Heart right ventricle (tissue), 16 donors: ENCODE measurements at places on chromosomes 13 and 19. TPM values are rescaled to one million over a fixed set of nuclear protein-coding genes. Genes with fewer than 3 reads are reported as not detected.

- no peaks in the 10 kb centered on the region for H3K4me1 ChIP-seq
- H3K36me3 ChIP-seq, result no peaks in the 10 kb centered on the region
- no peaks in the 10 kb centered on the region for H3K27me3 ChIP-seq
- H3K27ac ChIP-seq, result no peak overlapping the region
- no peak for DNase-seq
Observed at GRCh38 chr13:59666504-59666903, 497.2 kb downstream of the DIAPH3 start.

DNA sequence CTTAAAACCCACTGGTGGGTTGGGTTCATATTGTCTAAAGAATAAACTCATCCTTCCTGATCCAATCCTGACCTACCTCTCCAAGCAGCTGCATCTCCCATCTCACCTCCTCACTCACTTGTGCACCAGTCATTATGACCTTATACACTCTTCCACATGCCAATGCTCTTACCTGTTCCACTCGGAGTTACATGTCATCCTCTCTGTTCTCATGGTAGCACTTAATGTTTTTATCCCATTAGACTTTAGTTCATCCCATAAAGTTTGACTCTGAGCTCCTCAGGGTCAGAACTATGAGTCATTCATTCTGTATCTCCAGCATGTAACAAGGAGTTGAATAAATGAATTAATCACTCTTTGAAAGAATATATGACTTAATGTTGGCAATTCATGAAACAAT is 330.2 kb downstream of the KLF12 start:
- H3K36me3 ChIP-seq, result no peaks in the 10 kb centered on the region
- no peaks in the 10 kb centered on the region for H3K27me3 ChIP-seq
- H3K4me3 ChIP-seq, result no peak overlapping the region

DNA sequence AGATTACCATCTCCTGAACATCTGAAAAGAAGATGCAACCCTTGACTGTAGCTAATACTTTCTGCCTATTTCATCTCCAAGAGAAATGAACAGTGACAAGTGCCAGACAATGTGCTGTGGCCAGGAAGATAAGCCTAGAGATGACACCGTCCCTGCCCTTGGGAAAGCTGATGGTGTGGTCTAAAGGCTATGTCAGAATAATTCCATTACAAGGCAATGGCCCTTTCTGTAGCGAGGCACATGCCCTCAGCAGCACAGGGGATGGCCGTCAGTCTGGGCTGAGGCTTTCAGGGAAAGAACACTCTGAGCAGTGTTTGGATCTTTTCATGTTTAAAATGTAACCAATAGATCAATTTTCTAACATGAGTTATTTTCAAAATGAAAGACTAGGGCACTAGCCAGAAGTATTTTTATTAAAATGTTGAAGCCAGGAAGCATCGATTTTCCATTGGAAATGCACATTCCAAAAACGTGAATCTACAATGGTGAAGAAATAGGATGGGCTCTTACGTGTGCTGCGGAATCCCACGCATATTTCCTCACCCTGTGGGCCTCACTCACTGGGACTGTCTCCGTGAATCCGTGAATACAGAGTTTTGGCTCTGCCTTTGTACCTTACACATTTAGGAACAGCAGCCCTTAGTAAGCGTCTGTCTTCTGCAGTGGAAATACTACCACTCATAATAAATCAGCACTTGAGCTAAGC is 22.0 kb downstream of the COL4A1 start:
- peaks cover 34% of the 10 kb centered on the region for H3K4me1 ChIP-seq
- H3K36me3 ChIP-seq, result no peaks in the 10 kb centered on the region
- no peaks in the 10 kb centered on the region for H3K27me3 ChIP-seq
- H3K27ac ChIP-seq, result no peak overlapping the region
- H3K4me3 ChIP-seq, result no peak overlapping the region
- DNase-seq, result no peak

DNA sequence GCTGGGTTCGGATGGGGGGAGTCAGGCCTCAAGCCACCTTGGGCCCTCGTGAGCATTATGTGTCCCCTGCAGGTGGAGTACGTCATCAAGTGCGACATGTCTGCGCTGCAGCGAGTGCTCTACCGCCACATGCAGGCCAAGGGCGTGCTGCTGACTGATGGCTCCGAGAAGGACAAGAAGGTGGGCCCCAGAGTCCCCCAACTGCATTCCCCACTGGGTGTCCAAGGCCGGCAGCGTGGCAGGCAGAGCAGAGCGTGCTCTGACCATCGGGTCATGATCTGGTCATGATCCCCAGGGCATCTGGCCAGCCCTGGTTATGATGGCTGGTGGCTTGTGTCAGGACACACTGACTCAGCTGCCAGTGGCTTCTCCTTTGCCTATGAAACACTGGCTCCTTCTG is 63.4 kb downstream of the SMARCA4 start:
- H3K4me3 ChIP-seq, result no peak overlapping the region
- H3K27me3 ChIP-seq, result no peaks in the 10 kb centered on the region
- DNase-seq, result no peak

DNA sequence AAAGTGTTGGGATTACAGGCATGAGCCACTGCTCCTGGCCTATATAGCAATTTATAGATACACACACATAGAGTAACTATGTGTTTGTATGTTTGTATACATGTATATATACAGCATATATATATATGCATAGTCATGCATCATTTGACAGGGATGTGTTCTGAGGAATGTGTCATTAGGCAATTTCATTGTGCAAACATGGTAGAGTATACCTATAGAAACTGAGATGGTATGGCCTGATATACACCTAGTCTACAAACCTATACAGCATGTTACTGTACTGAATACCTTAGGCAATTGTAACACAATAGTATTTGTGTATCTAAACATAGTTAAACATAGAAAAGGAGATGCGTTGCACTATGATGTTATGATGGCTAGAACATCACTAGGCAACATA is 53.0 kb upstream of the PCCA start:
- H3K4me1 ChIP-seq, result no peaks in the 10 kb centered on the region
- H3K27me3 ChIP-seq, result peaks cover 6% of the 10 kb centered on the region
- H3K36me3 ChIP-seq, result no peaks in the 10 kb centered on the region
- H3K4me3 ChIP-seq, result no peak overlapping the region
- no peak overlapping the region for H3K27ac ChIP-seq

GRCh38 chr13:50386541-50387050 is 371.4 kb downstream of the KCNRG start:
- H3K36me3 ChIP-seq, result no peaks in the 10 kb centered on the region
- peak; percentile 34 for DNase-seq
- no peaks in the 10 kb centered on the region for H3K4me1 ChIP-seq
- H3K4me3 ChIP-seq, result no peak overlapping the region
- H3K27me3 ChIP-seq, result no peaks in the 10 kb centered on the region

- no peaks in the 10 kb centered on the region for H3K36me3 ChIP-seq
- no peak overlapping the region for H3K4me3 ChIP-seq
- H3K27ac ChIP-seq, result no peak overlapping the region
- peaks cover 50% of the 10 kb centered on the region for H3K4me1 ChIP-seq
- DNase-seq, result no peak
- H3K27me3 ChIP-seq, result no peaks in the 10 kb centered on the region
Observed at GRCh38 chr19:19388568-19389555, 16.6 kb upstream of the GATAD2A start.

- H3K36me3 ChIP-seq, result peaks cover 8% of the 10 kb centered on the region
- peaks cover 14% of the 10 kb centered on the region for H3K4me1 ChIP-seq
- no peaks in the 10 kb centered on the region for H3K27me3 ChIP-seq
- no peak overlapping the region for H3K27ac ChIP-seq
- no peak for DNase-seq
Observed at GRCh38 chr13:33146843-33147611, 130.8 kb downstream of the KL start.

DNA sequence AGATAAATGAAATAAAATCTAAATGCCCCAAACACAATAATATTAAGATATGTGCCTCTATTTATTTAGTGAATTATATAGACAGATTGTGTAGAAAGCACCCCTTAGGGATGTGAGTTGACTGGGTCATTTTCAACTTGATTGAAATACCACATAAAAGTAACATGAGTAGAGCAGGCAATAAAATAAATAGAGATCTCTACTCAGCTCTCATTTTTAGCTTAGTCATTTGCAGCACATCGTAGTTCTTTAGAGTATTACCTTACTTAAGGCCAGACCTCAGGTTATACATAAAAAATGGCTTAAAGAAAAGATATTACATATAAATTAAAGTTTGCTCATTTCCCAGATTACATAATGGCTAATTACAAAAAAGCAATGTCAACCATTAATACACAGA is 1525.6 kb upstream of the PRR20A start:
- H3K36me3 ChIP-seq, result no peaks in the 10 kb centered on the region
- no peaks in the 10 kb centered on the region for H3K4me1 ChIP-seq
- no peak overlapping the region for H3K27ac ChIP-seq
- no peak for DNase-seq
- H3K27me3 ChIP-seq, result no peaks in the 10 kb centered on the region
- H3K4me3 ChIP-seq, result no peak overlapping the region

GRCh38 chr13:40697711-40698110 is 31.3 kb upstream of the FOXO1 start:
- H3K27ac ChIP-seq, result no peak overlapping the region
- H3K4me3 ChIP-seq, result no peak overlapping the region
- H3K4me1 ChIP-seq, result no peaks in the 10 kb centered on the region
- H3K36me3 ChIP-seq, result no peaks in the 10 kb centered on the region
- DNase-seq, result no peak

GRCh38 chr13:82947191-82947621 is 935.1 kb downstream of the SLITRK1 start:
- H3K4me1 ChIP-seq, result no peaks in the 10 kb centered on the region
- H3K36me3 ChIP-seq, result no peaks in the 10 kb centered on the region
- no peak overlapping the region for H3K4me3 ChIP-seq
- no peak for DNase-seq
- no peaks in the 10 kb centered on the region for H3K27me3 ChIP-seq
- no peak overlapping the region for H3K27ac ChIP-seq

- no peak overlapping the region for H3K4me3 ChIP-seq
- no peak for DNase-seq
- no peaks in the 10 kb centered on the region for H3K36me3 ChIP-seq
- H3K4me1 ChIP-seq, result no peaks in the 10 kb centered on the region
- peaks cover 19% of the 10 kb centered on the region for H3K27me3 ChIP-seq
- H3K27ac ChIP-seq, result no peak overlapping the region
Observed at GRCh38 chr13:46132109-46132508, 27.3 kb upstream of the CPB2 start.

GRCh38 chr19:10634963-10635362 is 9.6 kb downstream of the SLC44A2 start:
- peaks cover 50% of the 10 kb centered on the region for H3K36me3 ChIP-seq
- no peak for DNase-seq
- no peaks in the 10 kb centered on the region for H3K4me1 ChIP-seq
- no peak overlapping the region for H3K27ac ChIP-seq
- H3K4me3 ChIP-seq, result no peak overlapping the region
- H3K27me3 ChIP-seq, result no peaks in the 10 kb centered on the region

DNA sequence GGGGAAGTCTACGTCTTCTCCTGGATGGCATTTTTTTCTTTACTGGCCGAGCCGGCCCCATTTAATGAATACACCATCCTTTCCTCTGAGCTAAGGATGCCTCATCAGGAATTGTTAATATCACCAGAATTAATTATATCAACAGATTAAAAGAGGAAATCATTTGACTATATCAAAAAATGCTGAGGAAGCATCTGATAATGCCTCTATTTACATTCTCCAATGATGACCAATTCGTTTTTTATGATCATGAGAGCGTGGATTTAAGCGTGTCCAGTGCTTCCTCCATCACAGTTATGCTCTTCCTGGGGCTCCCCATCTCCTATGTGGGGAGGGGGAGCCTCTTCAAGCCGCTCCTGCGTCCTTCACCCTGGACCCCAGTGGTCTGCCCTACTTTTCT is 58.7 kb downstream of the TUBGCP3 start:
- no peak for DNase-seq
- H3K4me3 ChIP-seq, result no peak overlapping the region
- H3K36me3 ChIP-seq, result peaks cover 26% of the 10 kb centered on the region

- H3K4me3 ChIP-seq, result no peak overlapping the region
- H3K27me3 ChIP-seq, result no peaks in the 10 kb centered on the region
- no peak for DNase-seq
- H3K36me3 ChIP-seq, result no peaks in the 10 kb centered on the region
- H3K4me1 ChIP-seq, result no peaks in the 10 kb centered on the region
Observed at GRCh38 chr13:80706164-80706471, 365.2 kb upstream of the SPRY2 start.

DNA sequence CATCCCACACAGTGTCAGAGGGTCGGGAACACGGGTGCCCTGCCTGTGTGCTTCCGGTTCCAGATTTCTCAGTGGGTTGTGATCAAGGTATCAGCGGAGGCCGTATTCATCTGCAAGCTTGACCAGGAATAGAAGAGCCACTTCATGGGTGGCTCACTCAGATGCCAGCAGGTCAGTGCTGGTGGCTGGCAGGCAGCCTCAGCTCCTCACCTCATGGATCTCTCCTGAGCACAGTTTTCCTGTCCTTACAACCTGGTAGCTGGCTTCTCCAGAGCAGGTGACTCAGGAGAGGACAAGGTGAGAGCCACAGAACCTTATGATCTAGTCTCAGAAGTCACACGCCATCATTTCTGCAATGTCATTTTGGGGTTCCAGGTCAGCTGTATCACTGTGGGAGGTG is 44.8 kb upstream of the SPATA13 start:
- no peaks in the 10 kb centered on the region for H3K36me3 ChIP-seq
- no peak overlapping the region for H3K27ac ChIP-seq
- H3K4me3 ChIP-seq, result no peak overlapping the region

CCDC194 gene
- total RNA-seq, result not detected

C19orf81 gene
- total RNA-seq, result 7.2 TPM

CRB3 gene
- total RNA-seq, result not detected

ADAMTSL5 gene
- total RNA-seq, result 40.8 TPM

ZNF573 gene
- 11.7 TPM for total RNA-seq

CPAMD8 gene
- 4.8 TPM for total RNA-seq

NFILZ gene
- total RNA-seq, result not detected

SLITRK1 gene
- not detected for total RNA-seq

TNFSF13B gene
- total RNA-seq, result 0.83 TPM

ZNF541 gene
- 3.7 TPM for total RNA-seq

CYP4F3 gene
- 0.27 TPM for total RNA-seq

UHRF1 gene
- 1.3 TPM for total RNA-seq

SERPINE3 gene
- not detected for total RNA-seq
